8988T (cell line): ENCODE measurements at places on chromosomes 13 and 19.

- no peak for DNase-seq
These were observed 1433.0 kb downstream of the UQCRFS1 start for GRCh38 chr19:27779954-27780353.

GRCh38 chr13:80787604-80788003 is 446.7 kb upstream of the SPRY2 start:
- DNase-seq: no peak

GRCh38 chr13:27922883-27923612 is 3.2 kb downstream of the PDX1 start:
- no peak for DNase-seq

- no peak for DNase-seq
These were observed 863.9 kb upstream of the GPC6 start for GRCh38 chr13:92362717-92363116.

- DNase-seq: no peak
These were observed 359.2 kb upstream of the OBI1 start for GRCh38 chr13:79018166-79018565.

GRCh38 chr13:104983601-104984000 is 1551.9 kb downstream of the EFNB2 start:
- no peak for DNase-seq

DNA sequence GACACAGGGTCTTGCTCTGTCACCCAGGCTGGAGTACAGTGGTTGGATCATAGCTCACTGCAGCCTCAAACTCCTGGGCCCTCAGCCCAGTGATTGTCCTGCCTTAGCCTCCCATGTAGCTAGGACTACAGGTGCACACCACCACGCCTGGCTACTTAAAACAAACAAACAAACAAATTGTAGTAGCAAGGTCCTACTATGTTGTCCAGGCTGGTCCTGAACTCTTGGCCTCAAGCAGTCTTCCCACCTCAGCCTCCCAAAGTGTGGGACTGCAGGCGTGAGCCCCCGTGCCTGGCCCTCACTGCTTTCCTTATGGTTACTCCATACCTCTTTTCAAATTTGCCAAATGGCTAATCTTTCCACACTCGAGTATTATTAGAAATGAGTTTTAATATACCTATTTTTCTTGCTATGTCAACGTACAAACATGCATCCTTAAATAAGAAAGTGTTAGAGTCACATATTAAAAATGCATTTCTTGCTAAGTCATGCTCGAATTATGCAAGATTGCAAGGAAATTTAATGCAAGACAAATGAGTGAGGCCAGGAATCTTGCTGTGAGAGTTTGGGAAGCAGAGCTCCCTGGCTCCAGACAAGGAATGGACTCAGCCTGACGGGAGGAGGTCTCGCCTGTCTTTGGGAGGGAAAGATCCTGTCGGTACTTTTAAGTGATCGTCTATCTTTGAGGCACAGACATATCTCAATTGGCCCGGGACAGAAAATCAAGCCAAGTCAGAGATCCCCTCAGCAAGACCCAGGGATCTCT is 39.4 kb downstream of the RFX2 start:
- DNase-seq: no peak

- no peak for DNase-seq
These were observed 24.5 kb downstream of the EFNA2 start for GRCh38 chr19:1309977-1310852.

DNA sequence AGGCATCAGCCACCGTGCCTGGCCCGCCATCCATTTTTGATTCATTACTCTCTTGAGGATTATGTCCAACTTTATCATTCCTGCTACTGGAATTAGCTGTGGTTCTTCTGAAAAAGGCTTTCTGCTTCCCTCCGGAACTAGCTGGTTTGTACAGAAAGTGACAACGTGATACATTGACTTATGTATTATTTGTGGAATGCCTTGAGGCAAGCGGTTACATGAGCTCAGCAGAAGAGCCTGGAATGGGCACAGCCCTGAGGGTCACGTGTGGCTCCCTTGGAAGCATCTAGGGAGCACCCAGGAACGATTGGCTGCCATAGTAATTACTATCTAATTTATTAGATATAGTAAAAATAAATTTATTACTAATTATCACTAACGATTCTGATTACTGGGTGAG is 14.4 kb upstream of the RETN start:
- DNase-seq: no peak

- no peak for DNase-seq
These were observed 17.7 kb upstream of the CSNK1G2 start for GRCh38 chr19:1923319-1923718.

DNA sequence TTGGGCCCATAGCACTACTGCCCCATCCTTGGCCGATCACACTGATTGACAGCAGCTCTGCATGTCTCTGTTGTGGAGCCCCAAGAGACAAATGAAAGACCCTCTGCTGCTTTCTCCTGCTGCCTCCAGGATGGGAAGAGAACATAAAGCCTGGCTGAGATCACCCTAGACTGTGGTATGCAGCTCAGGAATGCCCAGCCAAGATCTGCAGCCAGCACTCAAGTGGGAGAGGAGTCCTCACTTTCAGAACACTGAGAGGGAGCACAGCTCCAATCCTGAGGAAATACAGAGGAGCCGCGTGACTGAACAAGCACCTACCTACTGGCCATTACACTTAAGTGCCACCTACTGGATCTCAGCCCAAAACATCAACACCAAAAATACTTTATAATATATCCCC is 203.0 kb downstream of the POSTN start:
- DNase-seq: no peak

DNA sequence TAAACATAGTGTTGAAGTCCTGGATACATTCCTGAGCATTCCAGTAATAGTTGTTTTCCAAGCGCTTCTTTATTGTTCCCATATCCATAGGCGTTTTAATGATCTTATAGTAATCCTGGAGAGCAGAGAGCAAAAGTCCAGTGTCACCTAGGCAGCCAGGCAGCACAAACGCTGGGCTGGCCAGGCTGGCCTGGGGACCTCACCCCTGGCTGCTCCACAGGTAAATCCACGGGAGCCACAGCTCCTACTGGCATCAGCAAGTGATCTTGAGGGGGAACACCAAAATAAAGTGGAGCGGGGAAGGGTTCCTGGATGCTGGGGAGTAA is 36.6 kb upstream of the EPHX3 start:
- no peak for DNase-seq

GRCh38 chr13:41520660-41521630 is 63.6 kb downstream of the RGCC start:
- no peak for DNase-seq

- DNase-seq: no peak
These were observed 59.2 kb upstream of the OLFM4 start for GRCh38 chr13:52969373-52969772.

- no peak for DNase-seq
These were observed 66.0 kb upstream of the GTF3A start for GRCh38 chr13:27358420-27358819.

GRCh38 chr13:50014386-50014785 is 858 bp upstream of the KCNRG start:
- no peak for DNase-seq

DNA sequence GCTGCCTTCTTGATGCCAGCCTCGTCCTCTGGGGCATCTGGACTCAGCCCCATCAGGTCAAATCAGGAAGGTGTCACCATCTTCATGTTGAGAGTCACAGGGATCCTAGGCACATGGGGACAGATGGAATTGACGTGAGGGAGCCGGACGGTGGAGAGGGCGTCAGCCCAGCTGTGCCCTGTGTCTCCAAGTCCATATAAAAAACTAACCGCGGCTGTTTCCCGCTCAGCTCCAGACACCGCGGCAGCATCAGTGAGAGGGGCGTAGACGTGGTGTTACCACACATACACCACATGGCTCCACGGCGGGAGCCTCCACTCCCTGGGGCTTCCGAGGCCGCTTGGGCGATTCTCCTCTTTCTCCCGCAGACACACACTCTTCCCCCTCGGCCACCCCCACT is 5.6 kb upstream of the PRR36 start:
- no peak for DNase-seq

DNA sequence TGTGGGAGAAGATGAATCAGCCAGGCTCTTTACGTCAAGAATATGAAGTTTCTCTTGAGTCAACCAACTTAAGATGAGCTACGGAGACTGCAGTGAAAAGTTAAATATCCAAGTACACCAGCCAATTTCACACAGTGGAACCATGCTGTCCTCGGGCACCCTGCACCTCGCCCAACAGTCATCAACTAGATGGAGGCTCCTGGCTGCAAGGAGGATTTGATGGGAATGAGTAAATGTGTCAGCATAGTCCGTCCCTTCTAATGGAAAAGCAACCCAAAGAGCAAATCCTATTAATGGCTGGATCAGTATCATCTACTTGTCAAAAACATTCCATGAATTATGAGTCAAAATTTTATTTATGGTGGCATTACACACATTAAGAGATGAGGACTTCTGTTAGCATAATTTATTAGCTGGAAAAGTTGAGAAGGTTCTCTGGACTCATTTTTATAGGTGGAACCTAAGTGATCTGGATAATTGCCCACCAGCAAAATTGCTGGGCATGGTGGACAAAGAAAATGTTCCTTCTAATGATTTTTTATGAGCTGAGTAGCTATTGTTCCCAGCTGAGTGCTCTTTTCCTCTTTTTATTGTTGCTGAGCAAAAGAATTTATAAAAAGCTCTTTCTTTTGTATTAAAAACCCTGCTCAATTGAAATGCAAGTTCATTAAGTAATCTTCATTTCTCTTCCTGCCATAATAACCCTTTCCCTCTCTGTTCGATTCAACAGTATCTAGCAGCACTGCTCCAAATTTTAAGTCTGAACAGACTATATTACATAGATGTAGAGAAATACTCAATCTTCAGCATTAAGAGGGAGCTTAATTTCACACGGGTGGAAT is 88.4 kb downstream of the DNAJC15 start:
- no peak for DNase-seq

- DNase-seq: no peak
These were observed 321.7 kb downstream of the DCT start for GRCh38 chr13:94157705-94158218.

GRCh38 chr13:68232351-68233130 is 1002.4 kb upstream of the PCDH9 start:
- no peak for DNase-seq

GRCh38 chr19:7417671-7418324 is 69.1 kb downstream of the ARHGEF18 start:
- no peak for DNase-seq

GRCh38 chr19:32662186-32662585 is 12.8 kb downstream of the ANKRD27 start:
- DNase-seq: no peak

DNA sequence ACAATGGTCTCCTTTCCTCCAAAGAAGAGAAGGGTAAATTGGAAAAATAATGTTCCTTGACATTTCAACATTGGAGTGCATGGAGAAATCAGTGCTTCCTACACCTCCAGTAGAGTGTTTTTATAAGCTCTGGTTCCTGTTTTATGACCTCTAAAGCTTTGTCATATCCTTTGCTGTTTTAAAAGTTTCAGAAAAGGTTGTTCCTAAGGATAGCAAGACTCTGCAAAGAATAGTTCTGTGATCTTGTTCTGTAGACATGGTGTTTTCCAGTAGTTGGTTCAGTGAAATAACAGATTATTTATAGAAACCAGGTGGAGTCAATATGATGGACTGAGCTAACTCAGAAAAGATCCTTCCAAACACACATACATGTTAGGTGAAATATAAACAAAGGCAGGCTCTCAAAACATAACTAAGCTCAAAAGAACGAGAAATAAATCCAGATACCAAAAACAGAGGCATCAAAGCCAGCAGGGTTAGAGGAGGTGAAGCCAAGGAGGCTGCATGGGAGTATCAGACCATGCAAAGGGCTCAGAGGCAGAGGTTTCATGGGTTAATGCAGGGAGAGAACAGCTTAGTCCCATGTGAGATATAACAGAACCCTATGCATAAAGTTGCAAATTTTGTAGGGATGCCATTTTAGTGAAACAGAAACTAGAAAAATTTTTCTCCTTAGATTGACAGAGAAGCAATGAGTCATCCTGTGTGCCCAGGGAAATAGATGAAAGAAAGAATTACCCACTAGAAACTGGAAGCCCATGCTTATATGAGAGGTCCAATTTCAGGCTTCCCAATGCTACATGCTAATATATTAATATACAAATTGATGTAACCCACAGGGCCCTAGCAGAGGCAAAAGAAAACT is 44.3 kb downstream of the SHISA2 start:
- no peak for DNase-seq

GRCh38 chr13:30240608-30241007 is 66.7 kb downstream of the KATNAL1 start:
- no peak for DNase-seq

GRCh38 chr13:46552303-46552682 is 677 bp upstream of the LRCH1 start:
- no peak for DNase-seq

DNA sequence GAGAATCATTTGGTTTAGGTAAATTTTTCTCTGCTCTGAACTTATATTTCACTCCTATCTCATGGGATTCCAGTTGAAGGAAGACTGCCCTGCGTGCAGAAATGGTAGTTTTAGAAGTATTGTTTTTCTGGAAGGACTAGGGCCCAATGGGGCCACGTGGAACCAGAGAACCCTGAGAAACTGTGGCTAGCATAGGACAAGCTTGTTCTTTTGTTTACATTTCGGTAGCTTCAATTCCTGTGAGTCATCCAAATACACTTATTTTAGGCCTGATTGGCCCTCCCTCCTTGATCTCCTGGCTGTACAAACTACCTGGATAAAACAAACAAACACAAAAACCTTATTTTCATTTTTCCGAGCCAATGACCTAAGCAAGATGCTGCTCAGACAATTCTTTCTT is 124.0 kb downstream of the ITGBL1 start:
- DNase-seq: no peak

DNA sequence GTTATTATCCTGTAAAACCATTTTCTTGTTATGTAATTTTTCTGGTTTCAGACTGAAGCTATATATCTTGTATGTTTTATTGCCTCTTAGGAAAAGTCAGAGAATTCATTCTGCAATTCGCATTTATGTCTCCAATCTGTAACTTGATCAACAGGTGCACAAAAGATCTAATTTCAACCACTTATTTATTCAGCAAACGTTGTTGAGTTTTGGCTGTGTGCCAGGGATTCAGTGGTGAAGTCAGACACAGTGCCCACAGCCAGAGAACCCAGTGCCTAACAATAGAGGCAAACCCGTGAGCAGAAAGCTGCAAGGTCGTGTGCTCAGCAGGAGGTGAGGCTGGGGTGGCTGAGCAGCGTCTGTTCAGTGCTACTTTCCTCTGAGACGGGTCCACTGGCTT is 119.5 kb upstream of the MCF2L start:
- DNase-seq: no peak

DNA sequence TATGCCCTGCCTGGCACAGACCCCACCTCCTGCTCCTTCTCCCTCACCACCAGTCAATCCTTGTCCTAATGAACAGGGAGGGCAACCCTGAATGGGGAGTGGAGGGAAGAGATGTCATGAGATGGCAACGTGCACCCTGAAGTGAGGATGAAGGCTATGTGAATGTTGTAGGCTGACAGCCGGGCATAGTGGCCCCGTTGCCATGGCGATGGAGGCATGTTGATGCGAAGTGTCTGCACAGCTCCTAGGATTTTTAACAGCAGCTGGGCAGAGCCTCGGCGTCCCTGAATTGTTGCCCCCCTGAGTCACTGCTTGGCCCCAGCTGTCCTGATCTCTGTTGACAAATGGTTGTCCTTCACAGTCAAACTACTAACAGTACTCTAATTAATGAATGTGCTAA is 4.8 kb upstream of the ALOX5AP start:
- DNase-seq: no peak

- no peak for DNase-seq
These were observed 57.7 kb upstream of the NBEA start for GRCh38 chr13:34884366-34884765.
